ENCODE measurements at places on chromosomes 7 and 10. TPM values are rescaled to one million over a fixed set of nuclear protein-coding genes. Genes with fewer than 3 reads are reported as not detected.

TLX1 gene
- not detected for total RNA-seq

PLCE1 gene
- total RNA-seq: 0.04 TPM

SERPINE1 gene
- 0.27 TPM for total RNA-seq

ARMC3 gene
- not detected for total RNA-seq

CYP2C19 gene
- not detected for total RNA-seq

MYL10 gene
- total RNA-seq: not detected

SP4 gene
- 32.7 TPM for total RNA-seq

TAS2R41 gene
- not detected for total RNA-seq

FAM24B gene
- total RNA-seq: 12.0 TPM

All from activated naive CD4-positive, alpha-beta T cell treated with anti-CD3 and anti-CD28 coated beads, Interleukin-2, amount 50 U/mL, for 72 hours (primary cell).